ENCODE measurements at places on chromosomes 6 and 20.

DNA sequence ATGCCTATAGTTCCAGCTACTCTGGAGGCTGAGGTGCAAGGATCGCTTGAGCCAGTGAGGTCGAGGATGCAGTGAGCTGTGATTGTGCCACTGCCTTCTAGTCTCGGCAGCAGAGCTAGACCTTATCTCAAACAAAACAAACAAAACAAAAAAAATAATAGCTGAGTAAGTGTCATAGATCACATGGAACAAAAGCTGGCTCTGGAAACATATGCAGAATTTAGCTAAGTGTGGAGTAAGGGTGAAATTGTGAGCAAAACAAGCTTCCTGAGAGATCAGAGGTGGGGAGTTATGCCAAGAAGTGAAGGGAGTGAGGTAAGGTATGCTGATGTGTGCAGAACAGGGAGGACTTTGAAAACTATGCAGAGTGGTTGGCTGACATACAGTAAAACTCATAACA is 18.7 kb downstream of the SGK1 start:
- DNase-seq, result no peak

DNA sequence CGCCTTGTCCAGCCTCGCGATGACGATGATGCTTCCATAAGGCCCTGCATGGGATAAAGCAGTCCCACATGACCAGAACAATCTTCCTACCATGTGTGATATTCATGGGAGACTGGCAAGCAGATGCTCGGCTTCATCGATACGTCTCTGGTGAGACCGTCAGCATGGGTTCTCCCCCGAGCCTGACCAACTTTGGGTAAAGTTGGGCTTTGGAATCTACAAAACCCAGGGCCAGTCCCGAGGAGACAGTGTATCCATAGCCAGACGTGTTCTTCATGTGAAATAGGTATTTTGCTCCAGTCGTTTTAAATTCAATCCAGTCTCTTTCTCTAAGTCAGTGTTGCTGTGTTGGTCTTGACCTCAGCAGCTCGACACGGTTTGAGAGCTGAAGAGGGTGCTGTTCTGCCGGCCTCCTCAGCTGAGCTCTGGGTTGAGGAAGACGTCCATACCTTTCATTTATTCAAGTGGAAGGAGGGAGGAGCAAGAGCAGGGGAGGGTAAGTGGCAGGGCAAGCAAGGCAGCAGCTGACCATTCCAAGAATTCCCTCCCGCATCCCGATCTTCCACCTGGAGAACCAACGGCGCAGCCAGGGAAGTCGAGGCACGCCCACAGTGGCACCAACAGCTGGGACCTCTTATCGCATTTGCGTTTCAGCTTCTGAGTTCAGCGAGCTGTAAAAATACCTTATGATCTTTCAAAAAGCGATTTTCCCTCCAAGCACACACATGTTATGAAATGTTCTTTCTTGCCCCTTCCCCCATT is 64.0 kb upstream of the THBS2 start:
- no peak for DNase-seq

DNA sequence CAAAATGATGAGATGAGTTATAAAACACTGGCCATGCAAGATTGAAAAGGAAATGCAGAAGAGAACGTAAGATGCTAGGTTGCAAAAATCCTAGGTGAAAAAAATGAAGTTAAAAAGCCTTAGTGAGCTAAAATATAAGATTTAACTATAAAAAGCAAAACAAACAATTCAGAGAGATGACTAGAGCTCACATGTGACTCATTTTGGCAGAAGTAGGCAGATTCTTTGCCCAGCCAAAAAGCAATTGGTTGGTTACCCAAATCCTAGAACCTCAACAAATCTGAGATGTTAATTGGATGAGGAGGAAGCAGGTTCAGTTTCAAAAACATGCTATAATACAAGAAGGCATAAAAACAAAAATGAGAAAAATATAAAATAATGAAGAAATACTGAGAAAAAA is 249.1 kb downstream of the OGFRL1 start:
- no peak for DNase-seq

GRCh38 chr6:68635412-68635705 is 277 bp downstream of the ADGRB3 start:
- no peak for DNase-seq

GRCh38 chr20:60729135-60729900 is 522.7 kb upstream of the CDH4 start:
- DNase-seq, result no peak

GRCh38 chr6:19519941-19520340 is 317.2 kb upstream of the ID4 start:
- no peak for DNase-seq

DNA sequence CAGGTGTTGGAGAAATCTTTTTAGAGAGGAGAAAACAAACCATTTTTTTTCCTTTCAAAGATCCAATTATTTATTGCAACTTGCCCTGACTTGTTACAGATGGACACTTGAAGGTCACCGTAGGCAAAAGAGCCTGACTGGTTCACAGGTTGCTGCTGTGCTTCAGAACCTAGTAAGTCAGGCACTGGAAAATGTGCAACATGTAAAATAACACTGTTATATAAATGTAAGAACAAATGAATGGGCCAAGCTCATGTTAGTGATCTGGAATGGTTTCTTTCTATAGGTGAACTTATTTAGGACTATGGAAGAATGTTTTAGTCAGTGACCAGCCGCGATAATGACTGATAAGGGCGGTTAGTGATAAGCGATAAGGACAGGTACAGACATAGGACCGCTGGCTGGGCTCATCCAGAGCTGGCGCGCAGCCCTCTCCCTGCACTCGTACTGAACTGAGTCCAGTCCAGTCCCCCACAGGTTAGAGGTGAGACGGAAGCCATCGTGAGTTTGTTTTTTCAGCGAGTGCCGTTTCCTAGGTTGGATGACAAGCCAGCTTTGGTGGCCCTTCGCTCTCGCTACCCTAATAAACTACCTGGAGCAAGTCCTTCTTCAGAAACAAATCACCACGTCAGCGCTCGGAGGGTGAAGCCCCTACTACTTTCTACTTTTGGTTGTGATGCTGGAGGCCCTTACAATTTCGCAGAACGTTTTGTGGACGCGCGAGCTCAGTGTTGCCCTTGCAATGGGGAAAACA is 94.4 kb upstream of the PRDM1 start:
- no peak for DNase-seq

GRCh38 chr6:75755704-75756103 is 6.7 kb downstream of the MYO6 start:
- DNase-seq, result no peak

DNA sequence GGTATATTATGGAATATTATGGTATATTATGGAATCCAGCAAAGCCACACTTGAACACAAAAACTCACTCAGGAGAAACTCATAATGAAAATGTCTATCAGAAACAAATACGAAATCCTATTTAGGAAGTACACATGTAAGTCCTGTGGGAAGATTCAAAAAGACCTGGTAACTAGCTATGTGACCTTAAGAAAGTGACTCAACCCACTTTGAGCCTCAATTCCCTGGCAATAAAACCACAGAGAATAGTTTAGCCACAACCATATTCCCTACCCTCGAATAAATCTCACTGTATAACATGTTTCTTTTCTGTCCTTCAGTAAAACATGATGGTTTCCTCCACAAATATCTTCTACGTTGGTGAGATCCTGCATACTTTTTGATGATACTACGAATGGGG is 56.4 kb downstream of the ZMYND8 start:
- no peak for DNase-seq

DNA sequence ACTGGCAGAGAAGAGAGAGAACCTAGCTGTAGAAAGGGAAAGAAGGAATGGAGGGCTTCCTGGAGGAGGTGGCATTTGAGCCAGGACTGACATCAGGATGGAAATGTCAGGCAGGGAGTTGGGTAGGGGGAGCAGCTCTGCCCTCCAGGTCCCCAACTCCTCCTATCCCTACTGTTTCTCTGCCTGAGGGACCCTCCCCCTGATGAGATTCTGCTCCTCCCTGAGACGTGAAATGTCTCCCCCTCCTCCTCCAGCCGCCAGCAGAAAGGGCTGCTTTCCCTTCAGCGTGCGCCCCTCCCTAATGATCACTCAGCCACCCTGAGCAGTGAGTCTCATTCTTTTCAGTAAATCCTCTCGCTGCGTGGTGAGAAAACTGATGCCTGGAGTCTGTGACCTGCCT is 40.6 kb downstream of the HLA-DPB1 start:
- no peak for DNase-seq

DNA sequence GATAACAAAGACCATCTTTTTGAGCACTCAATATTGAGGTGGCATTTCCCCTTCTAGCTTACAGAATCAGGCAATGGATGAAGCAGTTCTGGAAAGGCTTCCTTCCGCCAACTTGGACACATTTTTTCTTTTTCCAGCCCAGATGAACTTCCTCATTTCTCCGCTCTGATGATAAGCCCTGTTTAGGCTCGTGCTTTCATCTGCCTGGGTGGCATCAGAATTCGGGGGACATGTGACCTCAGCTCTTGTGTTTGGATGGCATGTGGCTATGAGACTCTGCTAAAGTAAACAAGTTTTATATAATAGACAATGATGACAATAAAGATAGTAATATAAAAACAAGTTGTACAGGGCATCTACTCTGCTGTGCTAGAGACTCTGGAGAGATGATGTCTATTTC is 796.7 kb downstream of the DHX35 start:
- DNase-seq, result no peak

DNA sequence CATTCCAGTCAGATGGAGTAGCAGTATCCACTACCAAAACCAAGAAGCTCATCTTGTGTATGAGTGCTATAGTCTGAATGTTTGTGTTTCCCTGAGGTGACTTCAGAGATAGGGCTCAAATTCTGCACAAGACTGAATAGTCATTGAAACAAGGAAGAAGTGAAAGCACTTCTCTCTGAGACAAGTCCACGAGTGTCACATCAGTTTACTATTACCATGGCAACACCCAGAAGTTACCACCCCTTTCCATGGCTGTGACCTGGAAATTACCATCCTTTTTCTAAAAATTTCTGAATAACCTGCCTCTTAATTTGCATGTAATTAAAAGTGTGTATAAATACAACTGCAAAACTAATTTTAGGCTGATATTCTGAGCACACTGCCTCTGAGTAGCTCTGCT is 682.1 kb upstream of the ADGRB3 start:
- no peak for DNase-seq

DNA sequence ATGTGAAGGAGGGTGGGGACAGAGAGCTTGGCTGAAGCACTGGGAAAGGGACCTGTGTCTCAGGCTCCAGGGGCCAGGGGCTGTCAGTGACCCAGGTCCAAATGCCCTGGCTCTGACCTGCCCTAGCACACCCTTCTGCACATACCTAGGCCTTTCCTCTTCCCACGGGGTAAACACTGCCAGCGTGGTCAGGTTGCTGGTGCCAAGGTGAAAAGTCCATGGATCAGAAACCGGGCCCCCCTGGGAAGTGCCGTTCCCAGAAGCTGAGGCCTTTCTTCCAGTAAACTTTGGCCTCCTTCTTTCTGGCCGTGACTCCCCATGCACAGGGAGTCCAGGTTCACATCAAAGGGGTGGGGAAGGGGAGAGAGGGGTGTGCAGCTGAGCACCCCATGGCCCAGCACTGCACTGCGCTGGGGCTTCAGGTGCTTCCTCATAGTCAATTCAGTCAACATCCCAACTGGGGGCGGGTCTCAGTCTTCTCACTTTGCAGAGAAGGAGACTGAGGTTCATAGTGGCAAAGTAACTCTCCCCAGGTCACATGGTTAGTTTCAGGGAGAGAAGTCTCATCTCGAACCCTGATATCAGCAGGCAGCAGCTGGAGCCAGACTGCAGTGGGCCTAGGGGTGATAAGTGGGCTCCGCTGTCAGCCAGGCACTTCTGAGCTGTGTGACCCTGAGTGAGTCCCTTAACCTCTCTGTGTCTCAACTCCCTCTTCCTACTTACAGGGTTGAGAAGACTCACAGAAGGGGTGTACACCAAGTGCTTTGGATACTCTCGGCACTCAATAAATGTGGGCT is 17.0 kb downstream of the PCK1 start:
- DNase-seq, result no peak

- DNase-seq, result no peak
Observed at GRCh38 chr6:155452576-155452975, 3.1 kb downstream of the NOX3 start.

GRCh38 chr20:11810311-11811083 is 107.2 kb upstream of the BTBD3 start:
- DNase-seq, result no peak

GRCh38 chr6:21679761-21680265 is 86.3 kb downstream of the SOX4 start:
- DNase-seq, result no peak

DNA sequence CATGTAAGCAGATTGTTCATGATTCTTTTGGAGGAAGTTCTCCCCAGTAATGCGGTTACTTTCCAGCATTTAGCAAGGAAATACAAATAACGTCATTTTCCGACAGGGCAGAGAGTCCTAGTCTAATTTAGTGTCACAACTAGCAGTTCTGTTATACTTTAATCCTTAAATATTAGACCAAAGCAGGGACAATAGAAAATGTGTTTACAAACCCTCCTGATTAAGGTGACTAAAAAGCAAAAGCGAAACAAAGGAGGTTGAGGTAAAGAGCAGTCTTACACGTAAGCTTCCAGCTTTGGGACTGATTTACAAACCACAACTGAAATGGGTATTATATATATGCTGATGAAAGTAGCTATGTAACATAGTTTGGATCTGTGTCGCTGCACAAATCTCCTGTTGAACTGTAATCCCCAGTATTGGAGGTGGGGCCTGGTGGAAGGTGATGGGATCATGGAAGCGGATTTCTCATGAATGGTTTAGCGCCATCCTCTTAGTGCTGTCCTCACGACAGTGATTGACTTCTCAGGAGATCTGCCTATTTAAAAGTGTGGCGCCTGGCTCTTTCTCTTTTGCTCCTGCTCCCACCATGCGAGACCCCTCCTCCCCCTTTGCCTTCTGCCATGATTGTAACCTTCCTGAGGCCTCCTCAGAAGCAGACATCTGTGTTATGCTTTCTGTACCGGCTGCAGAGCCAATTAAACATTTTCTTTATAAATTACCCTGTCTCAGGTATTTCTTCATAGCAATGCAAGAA is 81.9 kb downstream of the PLCB1 start:
- DNase-seq, result peak; percentile 25

GRCh38 chr6:122726649-122727048 is 52.9 kb upstream of the FABP7 start:
- no peak for DNase-seq

All from CD4-positive, alpha-beta memory T cell (primary cell).